Activated CD8-positive, alpha-beta T cell treated with anti-CD3 and anti-CD28 coated beads, Interleukin-2, amount 10 ng/mL, durations not matched to agents 7 days and 5 days (primary cell): ENCODE measurements at places on chromosomes 16 and 17. TPM values are rescaled to one million over a fixed set of nuclear protein-coding genes. Genes with fewer than 3 reads are reported as not detected.

DNA sequence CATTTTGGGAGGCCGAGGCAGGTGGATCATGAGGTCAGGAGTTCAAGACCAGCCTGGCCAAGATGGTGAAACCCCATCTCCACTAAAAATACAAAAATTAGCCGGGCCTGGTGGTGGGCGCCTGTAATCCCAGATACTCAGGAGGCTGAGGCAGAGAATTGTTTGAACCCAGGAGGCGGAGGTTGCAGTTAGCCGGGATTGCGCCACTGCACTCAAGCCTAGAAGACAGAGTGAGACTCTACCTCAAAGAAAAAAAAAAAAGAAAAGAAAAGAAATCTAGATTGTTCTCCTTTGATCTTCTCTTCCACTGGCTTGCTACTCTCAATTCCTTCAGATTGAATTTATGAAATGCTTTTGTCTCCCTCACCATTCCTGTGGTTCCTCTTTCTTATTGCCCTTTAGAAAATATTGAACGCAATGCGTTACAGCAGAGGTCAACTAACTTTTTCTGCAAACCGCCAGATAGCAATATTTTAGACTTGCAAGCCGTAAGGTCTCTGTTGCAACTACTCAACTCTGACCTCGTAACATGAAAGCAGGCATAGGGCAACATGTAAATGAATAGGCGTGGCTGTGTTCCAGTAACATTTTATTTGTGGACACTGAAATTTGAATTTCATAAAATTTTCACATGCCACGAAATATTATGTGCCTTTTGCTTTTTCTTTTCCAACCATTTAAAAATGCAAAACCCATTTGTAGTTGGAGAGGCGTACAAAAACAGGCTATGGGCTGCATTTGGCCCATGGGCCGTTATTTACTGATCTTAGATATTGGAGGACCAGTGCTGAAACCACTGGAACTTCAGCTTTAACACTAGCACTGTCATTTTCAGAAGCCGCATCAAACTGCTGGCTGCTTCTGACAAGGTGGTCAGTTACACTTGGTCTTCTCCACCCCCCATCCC lies 24.8 kb downstream of the PITPNC1 start:
- H3K27ac ChIP-seq: peak overlapping the region; percentile 85
- H3K4me1 ChIP-seq: peaks cover 73% of the 10 kb centered on the region
- no peaks in the 10 kb centered on the region for H3K27me3 ChIP-seq
- no peak for DNase-seq
- peak overlapping the region; percentile 59 for H3K4me3 ChIP-seq

UNK gene
- 30.2 TPM for total RNA-seq

- no peaks in the 10 kb centered on the region for H3K36me3 ChIP-seq
- DNase-seq: no peak
- peaks cover 3% of the 10 kb centered on the region for H3K4me1 ChIP-seq
- H3K27me3 ChIP-seq: peaks cover 32% of the 10 kb centered on the region
- no peak overlapping the region for H3K4me3 ChIP-seq
Observed at GRCh38 chr17:61444831-61445230, 7.4 kb upstream of the TBX4 start.

DNA sequence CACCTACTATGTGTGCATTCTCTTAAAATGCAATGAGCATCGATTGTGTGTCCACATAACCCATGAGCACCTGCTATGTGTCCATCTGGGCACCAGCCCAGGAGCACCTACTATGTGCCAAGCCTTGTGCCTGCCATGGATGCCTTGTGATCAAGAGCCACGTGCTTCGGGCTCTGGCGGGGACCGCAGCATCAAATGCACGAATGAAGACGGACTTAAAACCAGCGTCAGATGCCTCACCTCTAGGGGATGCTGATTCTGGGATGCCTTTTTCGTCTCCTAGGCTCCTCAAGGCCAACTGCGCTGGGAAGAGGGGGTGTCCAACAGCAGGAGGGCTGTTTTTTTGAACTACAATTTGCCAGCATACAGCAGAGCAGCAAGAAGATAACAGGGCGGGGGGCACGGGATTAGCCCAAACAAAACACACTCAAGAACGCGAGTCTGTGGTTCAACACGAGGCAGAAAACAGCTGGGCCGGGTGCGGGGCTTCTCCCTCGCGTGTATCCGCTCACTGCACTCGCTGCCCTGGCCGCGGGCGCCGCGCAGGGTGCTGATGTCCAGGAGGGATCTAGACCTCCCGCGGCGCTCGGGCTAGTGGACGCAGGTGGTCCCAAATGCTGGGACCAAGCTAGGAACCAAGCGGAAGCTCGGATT lies 1.2 kb upstream of the GLIS2 start:
- DNase-seq: peak; percentile 38
- H3K4me3 ChIP-seq: peak overlapping the region; percentile 74
- H3K4me1 ChIP-seq: peaks cover 34% of the 10 kb centered on the region
- peaks cover 2% of the 10 kb centered on the region for H3K36me3 ChIP-seq
- H3K27me3 ChIP-seq: peaks cover 17% of the 10 kb centered on the region

- H3K27me3 ChIP-seq: no peaks in the 10 kb centered on the region
- peaks cover 6% of the 10 kb centered on the region for H3K4me1 ChIP-seq
- no peak overlapping the region for H3K27ac ChIP-seq
- H3K36me3 ChIP-seq: no peaks in the 10 kb centered on the region
Observed at GRCh38 chr16:80759419-80760162, 44.8 kb downstream of the CDYL2 start.

DNA sequence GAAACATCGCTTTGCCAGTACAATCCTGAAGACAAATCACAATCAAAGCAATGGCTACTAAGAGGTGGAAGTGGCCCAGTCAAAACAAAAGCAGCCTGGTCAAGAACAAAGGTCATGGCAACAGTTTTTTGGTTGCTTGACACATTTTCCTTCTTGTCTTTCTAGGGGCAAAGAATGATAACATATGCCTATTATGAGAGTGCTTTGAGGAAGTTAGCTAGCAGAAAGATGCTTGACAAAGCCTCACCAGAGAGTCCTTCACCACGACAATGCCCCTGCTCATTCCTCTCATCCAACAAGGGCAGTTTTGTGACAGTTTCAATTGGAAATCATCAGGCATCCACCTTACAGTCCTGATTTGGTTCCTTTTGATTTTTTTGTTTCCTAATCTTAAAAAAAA lies 31.8 kb upstream of the N4BP1 start:
- H3K4me3 ChIP-seq: no peak overlapping the region
- no peak for DNase-seq
- H3K36me3 ChIP-seq: no peaks in the 10 kb centered on the region
- H3K27ac ChIP-seq: no peak overlapping the region

DNA sequence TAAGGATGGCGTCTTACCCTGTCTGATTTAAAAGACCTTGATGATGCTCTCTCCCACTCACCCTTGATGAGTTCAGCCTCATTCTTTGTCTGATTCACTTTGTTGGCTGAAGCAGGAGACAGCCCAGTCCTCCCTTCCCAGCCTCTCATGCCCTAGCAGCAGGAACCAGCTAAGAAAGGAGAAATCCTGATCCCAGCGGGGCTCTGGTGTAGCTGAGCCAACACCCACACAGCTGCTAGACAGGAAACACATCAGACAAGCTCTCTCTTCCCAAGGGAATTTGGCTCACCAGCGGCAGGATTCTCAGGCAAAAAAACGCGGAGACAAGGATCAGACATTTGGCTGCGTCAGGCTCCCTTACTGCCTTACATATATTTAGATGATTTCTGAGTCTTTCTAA lies 211.5 kb downstream of the CDH11 start:
- DNase-seq: no peak
- H3K36me3 ChIP-seq: no peaks in the 10 kb centered on the region
- H3K27me3 ChIP-seq: no peaks in the 10 kb centered on the region
- H3K4me3 ChIP-seq: no peak overlapping the region
- H3K4me1 ChIP-seq: no peaks in the 10 kb centered on the region

GRCh38 chr17:40557531-40558299 lies 7.6 kb downstream of the CCR7 start:
- H3K4me3 ChIP-seq: peak overlapping the region; percentile 86
- DNase-seq: peak; percentile 22
- H3K27me3 ChIP-seq: no peaks in the 10 kb centered on the region
- peaks cover 99% of the 10 kb centered on the region for H3K36me3 ChIP-seq
- peaks cover 92% of the 10 kb centered on the region for H3K4me1 ChIP-seq

SALL1 gene
- total RNA-seq: not detected

DNA sequence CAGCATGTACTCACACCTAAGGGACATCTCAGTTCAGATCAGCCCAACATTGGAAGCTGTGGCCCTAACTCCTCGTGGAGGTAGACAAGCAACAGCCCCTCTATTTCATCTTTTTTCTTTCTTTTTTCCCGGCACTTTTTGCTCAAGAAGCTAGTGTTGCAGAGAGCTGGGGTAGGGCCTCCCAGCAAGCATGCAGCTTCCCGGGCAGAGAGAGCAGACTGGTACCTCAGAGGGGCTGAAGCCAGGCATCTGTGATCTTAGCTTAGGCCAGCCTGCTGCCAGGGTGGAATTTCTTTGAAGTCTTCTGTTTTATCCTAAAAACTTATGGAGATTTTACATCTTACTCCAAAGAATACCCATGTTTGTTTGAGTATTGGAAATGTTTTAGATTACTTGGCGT lies 195.4 kb downstream of the C16orf95 start:
- no peak for DNase-seq
- H3K4me3 ChIP-seq: no peak overlapping the region
- H3K27ac ChIP-seq: no peak overlapping the region
- H3K36me3 ChIP-seq: no peaks in the 10 kb centered on the region

ANKRD11 gene
- 175 TPM for total RNA-seq

- no peaks in the 10 kb centered on the region for H3K36me3 ChIP-seq
- H3K27ac ChIP-seq: no peak overlapping the region
- no peak overlapping the region for H3K4me3 ChIP-seq
- H3K27me3 ChIP-seq: no peaks in the 10 kb centered on the region
Observed at GRCh38 chr17:6476076-6476809, 32.0 kb downstream of the PIMREG start.

GRCh38 chr17:73969956-73970355 lies 233.5 kb upstream of the RPL38 start:
- H3K27me3 ChIP-seq: peaks cover 14% of the 10 kb centered on the region
- no peak for DNase-seq
- no peaks in the 10 kb centered on the region for H3K36me3 ChIP-seq
- no peaks in the 10 kb centered on the region for H3K4me1 ChIP-seq
- no peak overlapping the region for H3K4me3 ChIP-seq

GRCh38 chr16:67349172-67349571 lies 22.6 kb downstream of the LRRC36 start:
- H3K4me1 ChIP-seq: no peaks in the 10 kb centered on the region
- DNase-seq: no peak
- H3K4me3 ChIP-seq: no peak overlapping the region
- no peak overlapping the region for H3K27ac ChIP-seq
- H3K27me3 ChIP-seq: peaks cover 14% of the 10 kb centered on the region

CPSF4L gene
- total RNA-seq: not detected

- H3K4me1 ChIP-seq: peaks cover 52% of the 10 kb centered on the region
- no peaks in the 10 kb centered on the region for H3K27me3 ChIP-seq
- no peak overlapping the region for H3K27ac ChIP-seq
- peaks cover 62% of the 10 kb centered on the region for H3K36me3 ChIP-seq
Observed at GRCh38 chr16:84541999-84542817, 37.7 kb upstream of the MEAK7 start.

- H3K4me3 ChIP-seq: no peak overlapping the region
- H3K4me1 ChIP-seq: peaks cover 17% of the 10 kb centered on the region
- H3K27me3 ChIP-seq: no peaks in the 10 kb centered on the region
- H3K36me3 ChIP-seq: peaks cover 58% of the 10 kb centered on the region
Observed at GRCh38 chr17:4679658-4680057, 24.3 kb downstream of the PELP1 start.

TP53TG3 gene
- not detected for total RNA-seq

GRCh38 chr16:63617990-63618763 lies 1503.7 kb downstream of the CDH11 start:
- DNase-seq: no peak
- H3K4me1 ChIP-seq: no peaks in the 10 kb centered on the region
- H3K27me3 ChIP-seq: no peaks in the 10 kb centered on the region

- no peak overlapping the region for H3K27ac ChIP-seq
- DNase-seq: no peak
- no peaks in the 10 kb centered on the region for H3K27me3 ChIP-seq
Observed at GRCh38 chr17:12898110-12898509, 108.8 kb downstream of the ARHGAP44 start.

GRCh38 chr16:1906055-1906845 lies 12.0 kb downstream of the HS3ST6 start:
- H3K27me3 ChIP-seq: peaks cover 3% of the 10 kb centered on the region
- no peaks in the 10 kb centered on the region for H3K36me3 ChIP-seq
- no peak overlapping the region for H3K27ac ChIP-seq
- no peak overlapping the region for H3K4me3 ChIP-seq
- no peaks in the 10 kb centered on the region for H3K4me1 ChIP-seq

GRCh38 chr17:3754458-3755334 lies 31.0 kb downstream of the HASPIN start:
- H3K27ac ChIP-seq: no peak overlapping the region
- DNase-seq: peak; percentile 77
- H3K27me3 ChIP-seq: no peaks in the 10 kb centered on the region
- H3K4me1 ChIP-seq: peaks cover 50% of the 10 kb centered on the region
- no peak overlapping the region for H3K4me3 ChIP-seq
- H3K36me3 ChIP-seq: peaks cover 6% of the 10 kb centered on the region

DNA sequence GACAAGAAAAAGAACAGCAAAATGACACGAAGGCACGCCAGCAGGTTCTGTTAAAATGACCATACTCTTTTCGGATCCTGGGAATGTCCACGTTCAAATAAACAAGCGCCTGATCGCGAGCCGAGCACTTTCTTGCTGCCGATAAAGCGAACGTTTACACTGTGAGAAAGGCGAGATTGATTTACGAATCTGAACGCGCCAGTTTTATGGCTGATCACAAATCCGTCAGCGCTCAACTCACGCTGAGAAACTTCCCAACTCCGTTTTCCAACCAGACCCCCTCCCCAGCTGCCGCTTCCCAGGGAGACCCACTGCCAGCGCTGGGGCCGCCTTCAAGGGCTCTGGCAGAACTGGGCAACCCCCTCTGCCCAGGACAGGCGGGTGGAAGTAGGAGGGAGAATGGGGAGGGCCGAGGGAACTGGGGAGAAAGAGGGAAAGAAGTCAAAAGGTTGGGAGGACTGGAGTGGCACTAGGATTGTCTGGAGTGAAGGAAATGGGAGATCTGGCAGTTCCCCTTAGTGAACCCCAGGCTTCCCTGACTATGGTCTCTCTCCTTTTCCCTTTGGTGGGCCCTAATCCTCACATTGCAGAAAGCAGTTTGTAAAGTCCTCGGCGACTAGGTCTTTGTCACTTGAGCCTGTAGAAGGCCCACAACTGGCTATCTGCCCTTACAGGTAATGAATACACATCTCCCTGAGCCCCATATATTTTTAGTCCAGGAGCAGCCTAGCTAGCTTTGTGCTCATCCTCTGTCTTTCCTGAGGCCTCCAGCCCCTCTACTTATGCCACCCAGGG lies 6.9 kb downstream of the HOXB4 start:
- peaks cover 20% of the 10 kb centered on the region for H3K4me1 ChIP-seq
- no peak overlapping the region for H3K4me3 ChIP-seq
- no peak overlapping the region for H3K27ac ChIP-seq
- peaks cover 17% of the 10 kb centered on the region for H3K36me3 ChIP-seq
- peaks cover 6% of the 10 kb centered on the region for H3K27me3 ChIP-seq

GRCh38 chr17:19313746-19314651 lies 48.5 kb downstream of the B9D1 start:
- no peak for DNase-seq
- H3K27ac ChIP-seq: no peak overlapping the region
- H3K27me3 ChIP-seq: no peaks in the 10 kb centered on the region
- peaks cover 8% of the 10 kb centered on the region for H3K4me1 ChIP-seq
- H3K36me3 ChIP-seq: no peaks in the 10 kb centered on the region
